CD8-positive, alpha-beta memory T cell (primary cell): ENCODE measurements at places on chromosomes 13 and 19. TPM values are rescaled to one million over a fixed set of nuclear protein-coding genes. Genes with fewer than 3 reads are reported as not detected.

The SIGLEC5 gene
- total RNA-seq = not detected

The EXOC3L2 gene
- not detected for total RNA-seq

The SIGLEC12 gene
- total RNA-seq = 1.0 TPM

The CEBPA gene
- total RNA-seq = 1.1 TPM

The ZNF333 gene
- total RNA-seq = 10.0 TPM

The ZNF528 gene
- 11.6 TPM for total RNA-seq

DNA sequence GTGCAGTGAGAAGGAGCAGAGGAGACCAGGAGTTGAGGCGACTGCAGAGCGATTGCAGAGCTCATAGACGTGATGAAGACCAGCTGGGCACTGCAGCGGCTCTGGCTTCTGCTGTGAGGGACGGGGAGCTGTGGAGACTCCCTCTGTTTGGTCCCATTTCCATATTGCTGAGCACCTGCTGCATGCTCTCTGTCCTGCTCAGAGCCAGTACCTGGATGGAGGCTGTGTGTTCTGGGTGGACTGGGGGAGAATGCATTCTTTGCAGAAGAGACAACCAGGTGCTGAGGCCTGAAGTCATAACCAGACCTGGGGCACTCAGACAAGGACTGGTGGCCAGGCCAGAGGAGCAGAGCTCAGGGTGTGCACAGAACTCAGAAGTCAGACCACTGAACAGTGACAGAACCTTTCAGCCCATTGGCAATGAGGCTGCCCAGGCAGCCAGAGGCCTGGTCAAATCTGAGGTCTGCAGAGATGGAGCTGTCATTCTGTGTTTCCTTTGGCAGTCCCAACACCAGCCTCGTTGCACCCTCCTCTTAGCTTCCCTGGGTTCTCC is 1.3 kb upstream of the A1BG start:
- DNase-seq = no peak

DNA sequence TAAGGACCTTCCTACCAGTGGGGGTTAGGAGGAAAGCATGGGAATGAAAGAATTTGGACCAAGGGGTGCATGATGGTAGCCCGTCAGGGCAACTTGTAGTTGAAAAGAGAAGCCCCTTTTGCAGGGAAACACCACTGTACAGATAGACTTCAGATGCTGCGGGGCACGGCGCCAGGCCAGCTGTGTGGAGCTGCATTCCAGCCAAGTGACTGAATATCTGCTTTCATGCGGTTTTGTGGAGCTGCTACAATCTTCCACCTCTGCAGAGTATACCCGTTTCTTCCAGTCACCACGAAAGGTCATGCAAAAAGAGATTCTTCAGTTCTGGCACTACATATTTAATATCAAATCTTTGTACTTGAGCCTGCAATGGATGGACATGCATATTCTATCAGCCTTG is 104.7 kb downstream of the RGCC start:
- no peak for DNase-seq

DNA sequence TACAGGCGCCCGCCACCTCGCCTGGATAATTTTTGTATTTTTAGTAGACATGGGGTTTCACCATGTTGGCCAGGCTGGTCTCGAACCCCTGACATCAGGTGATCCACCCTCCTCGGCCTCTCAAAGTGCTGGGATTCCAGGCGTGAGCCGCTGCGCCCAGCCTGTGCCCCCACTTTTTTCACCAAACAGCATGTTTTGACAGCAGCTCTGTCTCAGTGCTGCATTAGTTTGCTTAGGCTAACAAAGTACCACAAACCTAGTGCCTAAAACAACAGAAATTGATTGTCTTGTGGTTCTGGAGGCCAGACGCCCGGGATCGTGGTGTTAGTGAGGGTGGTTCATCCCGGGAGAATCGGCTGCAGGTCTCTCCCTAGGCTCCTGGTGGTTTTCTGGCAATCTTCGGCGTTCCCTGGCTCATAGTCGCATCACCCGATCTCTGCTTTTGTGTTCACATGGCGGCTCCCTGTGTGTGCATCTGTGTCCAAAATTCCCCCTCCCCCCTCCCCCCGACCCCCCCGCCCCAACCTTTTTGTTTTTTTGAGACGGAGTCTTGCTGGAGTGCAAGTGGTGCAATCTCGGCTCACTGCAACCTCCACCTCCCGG is 30.0 kb downstream of the MYH14 start:
- no peak for DNase-seq

DNA sequence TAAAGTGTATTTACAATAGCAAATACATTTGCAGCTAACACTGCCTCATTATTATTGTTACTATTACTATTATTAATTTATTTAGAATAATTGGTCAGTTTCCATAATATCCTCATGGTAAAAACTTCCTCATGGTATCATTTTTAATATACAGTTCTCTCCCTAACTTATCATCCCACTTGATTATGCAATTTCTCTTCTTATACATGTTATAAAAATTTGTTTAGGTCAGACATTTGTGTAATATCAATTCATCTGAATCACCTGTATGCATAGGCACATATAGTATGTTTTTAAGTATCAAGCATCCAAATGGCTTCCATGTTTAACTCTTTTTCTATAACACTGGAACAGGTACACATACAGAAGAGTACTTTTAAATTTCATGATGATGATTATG is 210.8 kb upstream of the STARD13 start:
- no peak for DNase-seq
